ENCODE measurements at places on chromosomes 3 and 15.
A peak's percentile ranks its signal among the peaks of the same experiment; 100 is the strongest.

DNA sequence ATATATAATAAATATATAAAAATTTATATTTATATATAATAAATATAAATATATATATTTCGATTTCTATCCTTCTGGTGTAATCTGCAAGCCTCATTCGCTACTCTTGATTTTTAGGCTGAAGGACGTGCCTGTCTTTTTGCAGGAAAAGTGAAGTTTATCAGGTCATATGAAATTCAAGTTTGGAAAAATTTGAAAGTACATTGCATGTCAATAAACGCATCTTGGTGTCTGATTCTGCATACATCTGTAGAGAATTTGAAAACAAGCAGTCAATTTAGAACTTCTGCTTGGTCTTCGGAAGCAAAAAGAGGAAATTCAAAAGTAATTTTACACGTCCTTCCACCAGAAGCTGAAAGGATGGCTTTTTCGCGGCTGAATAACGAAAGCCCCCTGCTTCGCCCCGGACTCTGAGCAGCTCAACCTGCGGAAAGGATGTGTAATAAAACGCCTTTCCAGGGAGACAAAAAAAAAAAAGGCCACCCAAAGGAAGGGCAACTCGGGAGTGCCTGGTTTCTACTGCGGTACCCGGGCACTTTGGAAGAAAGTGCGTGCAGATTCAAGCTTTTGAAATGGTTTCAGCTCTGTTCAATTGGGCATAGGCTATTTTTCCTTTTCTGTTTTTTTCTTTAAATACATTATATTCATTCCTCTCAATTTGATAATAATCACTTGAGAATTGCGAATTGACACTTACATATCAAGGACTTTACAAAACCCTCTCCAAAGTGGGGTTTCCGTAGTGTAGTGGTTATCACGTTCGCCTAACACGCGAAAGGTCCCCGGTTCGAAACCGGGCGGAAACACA, 1.5 kb upstream of the MYNN start:
- DNase-seq, result peak; percentile 67

DNA sequence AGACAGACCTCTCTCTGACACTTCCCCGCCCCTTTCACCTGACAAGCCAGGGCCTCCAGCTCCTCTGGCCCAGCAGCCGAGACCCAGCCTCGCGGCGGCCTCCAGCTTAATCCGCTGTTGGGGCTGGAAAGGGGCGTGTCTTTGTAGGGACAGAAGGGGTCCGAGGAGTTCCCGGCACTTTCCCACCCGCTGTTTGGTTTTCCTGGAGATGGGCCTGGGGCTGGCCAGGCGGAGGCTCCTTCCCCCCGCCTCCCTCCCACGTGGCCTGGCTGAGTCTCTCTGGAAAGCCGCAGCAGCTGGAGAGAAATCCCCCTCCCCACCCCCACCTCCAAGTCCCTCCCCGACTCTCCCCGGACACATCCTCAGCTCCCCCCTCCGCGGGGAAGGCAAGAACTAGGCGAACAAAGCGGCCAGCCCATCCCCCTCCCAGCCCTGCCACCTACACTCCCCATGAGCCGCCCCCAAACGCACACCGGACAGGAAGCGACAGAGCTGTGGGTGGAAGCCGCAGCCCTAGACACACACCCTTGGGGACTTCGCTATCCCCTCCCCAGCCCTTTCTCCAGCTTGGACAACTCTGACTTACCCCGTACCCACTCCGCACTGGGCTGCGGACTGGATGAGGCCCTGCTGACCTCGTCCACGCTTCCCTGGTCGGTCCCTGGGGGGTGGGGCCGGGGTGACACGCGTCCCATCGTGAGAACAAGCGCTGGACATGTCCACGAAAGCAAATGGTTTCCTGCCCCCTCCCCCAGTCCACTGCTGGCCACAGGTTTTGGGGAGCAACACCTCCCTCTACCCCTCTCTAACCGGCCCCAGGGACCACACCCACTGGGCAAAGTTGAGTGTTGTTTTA, 1.2 kb downstream of the IGDCC4 start:
- peak; percentile 47 for DNase-seq

DNA sequence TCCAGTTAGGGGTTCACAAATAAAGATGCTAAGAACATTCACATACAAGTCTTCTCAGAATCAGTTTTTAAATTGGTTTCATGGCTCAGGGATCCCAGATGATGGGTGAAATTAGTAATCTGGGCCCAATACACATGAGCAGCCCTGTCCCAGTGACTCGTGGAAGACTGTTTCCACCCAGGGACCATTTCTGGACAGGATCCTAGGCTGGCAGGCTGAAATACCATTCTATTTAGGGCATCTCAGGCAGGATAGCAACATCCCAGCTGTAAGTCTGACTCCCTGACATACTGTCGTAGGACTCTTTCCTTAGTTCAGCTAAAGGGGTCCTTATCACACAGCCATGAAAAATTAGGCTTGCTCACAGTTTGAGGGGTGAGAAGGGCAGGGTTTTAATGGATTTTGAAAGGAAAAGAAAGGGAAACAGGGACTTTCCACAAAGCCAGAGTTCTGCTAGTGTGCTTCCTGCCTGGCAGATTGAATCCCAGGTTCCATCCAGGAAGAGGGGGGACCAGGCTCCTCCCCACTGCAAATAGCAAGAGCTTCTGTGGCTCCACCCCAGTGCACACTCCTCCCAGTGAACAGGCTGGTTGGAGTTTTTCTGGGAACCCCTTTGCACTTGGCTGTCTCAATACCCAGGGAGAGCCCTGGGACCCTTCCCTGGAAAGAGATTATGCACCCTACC, 41.3 kb upstream of the LYZL4 start:
- DNase-seq, result peak; percentile 3

DNA sequence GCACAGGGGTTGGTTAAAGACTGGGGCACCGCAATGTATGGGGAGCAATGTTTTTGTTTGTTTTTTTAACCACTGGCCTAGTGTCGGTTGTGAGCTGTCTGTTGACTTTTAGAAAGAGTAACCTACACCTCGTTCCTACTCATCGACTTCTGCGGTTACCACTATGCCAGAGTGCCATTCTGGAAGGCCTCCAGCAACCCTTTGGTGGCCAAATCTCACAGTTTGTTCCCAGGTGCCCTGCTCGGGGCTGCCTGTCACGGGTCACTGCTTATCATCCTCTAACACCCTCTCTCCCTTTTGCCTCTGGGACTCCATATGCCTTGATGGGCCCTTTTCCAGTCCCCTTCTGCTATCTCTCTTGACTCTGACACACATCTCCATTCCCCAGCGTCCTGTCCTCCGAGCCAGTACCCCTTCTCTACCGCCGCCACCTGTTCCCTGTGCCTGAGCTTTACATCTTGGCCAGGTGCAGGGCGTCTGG, 290.4 kb upstream of the C2CD4B start:
- no peak for DNase-seq

- no peak for DNase-seq
Measured at GRCh38 chr3:81289676-81290075, 471.8 kb downstream of the GBE1 start.

GRCh38 chr3:42477696-42478095, 24.7 kb upstream of the VIPR1 start:
- no peak for DNase-seq

- DNase-seq, result peak; percentile 8
Measured at GRCh38 chr3:36928220-36928619, 16.6 kb downstream of the TRANK1 start.

DNA sequence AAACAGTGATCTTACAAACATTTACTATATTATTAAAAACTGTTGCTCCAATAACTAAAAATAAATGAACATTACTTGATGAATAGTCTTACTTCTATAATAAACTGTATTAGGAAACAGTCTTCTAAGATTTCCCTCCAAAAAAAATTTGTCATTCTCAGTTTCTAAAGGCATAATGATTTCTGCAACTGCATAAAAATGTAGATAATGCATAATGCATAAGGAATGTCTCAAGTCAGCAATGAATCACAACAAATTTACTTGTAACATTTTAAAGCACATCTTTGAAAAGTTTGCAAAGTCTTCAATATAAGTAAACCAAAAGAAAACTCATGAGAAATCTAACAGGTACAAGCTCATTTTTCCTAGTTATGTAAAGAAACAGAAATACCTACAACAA, 113.5 kb downstream of the VPS13C start:
- DNase-seq, result peak; percentile 15

GRCh38 chr3:49667701-49668413, 6.3 kb upstream of the APEH start:
- DNase-seq, result no peak

DNA sequence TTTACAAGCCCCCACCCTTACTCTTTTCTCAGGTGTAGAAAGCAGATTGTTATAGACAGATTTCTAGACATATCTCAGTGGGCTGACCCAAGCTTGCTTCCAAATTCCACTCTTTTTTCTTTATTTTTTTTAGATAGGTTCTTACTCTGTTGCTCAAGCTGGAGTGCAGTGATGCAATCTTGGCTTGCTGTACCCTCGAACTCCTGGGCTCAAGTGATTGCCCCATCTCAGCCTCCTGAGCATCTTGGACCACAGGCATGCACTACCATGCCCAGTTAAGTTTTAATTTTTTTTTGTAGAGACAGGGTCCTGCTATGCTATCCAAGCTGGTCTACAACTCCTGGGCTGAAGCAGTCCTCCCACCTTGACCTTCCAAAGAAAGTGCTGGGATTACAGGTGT, 53.5 kb upstream of the ADAMTS9 start:
- peak; percentile 69 for DNase-seq

DNA sequence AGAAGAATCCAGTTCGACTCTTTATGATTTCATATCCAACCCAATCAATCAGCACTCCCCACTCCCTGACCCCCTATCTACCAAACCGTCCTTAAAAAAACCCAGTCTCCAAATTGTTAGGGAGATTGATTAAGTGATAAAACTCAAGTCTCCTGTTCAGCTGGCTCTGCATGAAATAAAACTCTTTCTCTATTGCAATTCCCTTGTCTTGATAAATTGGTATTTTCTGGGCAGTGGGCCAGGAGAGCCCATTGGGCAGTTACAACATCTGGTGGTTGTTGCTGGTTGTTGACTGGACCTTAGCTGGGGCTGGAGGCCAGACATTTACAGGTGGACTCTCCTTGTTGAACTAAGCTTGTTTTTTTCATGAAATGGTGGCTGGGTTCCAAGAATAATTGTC, 642.3 kb downstream of the ROBO2 start:
- DNase-seq, result no peak

Data from AG10803 (cell line).